ENCODE measurements at places on chromosomes 11 and 22. TPM values are rescaled to one million over a fixed set of nuclear protein-coding genes. Genes with fewer than 3 reads are reported as not detected.

GLB1L3 gene
- polyA plus RNA-seq: not detected

CD44 gene
- 213 TPM for polyA plus RNA-seq

CLCF1 gene
- polyA plus RNA-seq: not detected

DNA sequence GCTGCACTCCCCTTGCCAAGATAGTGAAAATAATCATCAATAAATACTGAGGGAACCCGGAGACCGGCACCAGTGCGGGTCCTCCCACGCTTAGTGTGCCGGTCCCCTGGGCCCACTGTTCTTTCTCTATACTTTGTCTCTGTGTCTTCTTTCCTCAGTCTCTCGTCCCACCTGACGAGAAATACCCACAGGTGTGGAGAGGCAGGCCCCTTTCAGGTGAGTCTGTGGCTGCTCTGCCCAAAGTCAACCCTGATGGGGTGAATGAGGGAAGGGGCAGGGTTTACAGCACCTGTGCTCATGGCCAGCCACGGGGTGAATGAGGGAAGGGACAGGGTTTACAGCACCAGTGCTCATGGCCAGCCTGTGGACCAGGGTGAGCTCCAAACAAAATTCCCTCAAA lies 4.7 kb downstream of the BET1L start:
- DNase-seq: no peak

GRAMD1B gene
- 0.78 TPM for polyA plus RNA-seq

PRSS23 gene
- polyA plus RNA-seq: 217 TPM

- DNase-seq: no peak
These were observed 19.8 kb upstream of the MPZL2 start for GRCh38 chr11:118283756-118284350.

GRCh38 chr11:59261150-59261549 lies 48.4 kb upstream of the MPEG1 start:
- DNase-seq: no peak

DNA sequence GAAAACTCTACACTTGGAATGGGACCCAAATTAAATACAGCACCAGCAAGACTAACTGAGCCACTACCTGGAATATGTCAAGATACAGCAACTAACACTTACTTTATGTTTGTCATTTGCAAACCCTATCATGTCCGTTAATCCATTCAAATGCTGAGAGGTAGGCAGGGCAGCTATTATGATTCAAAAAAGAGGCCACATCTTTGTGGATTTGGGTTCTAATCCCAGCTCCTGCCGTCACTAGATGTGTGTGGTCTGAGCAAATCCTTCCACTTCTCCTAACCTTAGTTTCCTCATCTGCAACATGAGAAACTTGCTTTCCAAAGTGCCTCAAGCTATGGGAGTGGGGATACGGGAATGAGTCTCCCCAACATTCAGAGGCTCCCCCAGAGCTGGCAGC lies 24.2 kb downstream of the FLI1 start:
- no peak for DNase-seq
